Suprapubic skin (tissue), 4 donors: ENCODE measurements at places on chromosomes 7 and 10. TPM values are rescaled to one million over a fixed set of nuclear protein-coding genes. Genes with fewer than 3 reads are reported as not detected.

GRCh38 chr10:42933448-42934340, 143.2 kb upstream of the RET start:
- peak; percentile 53 for DNase-seq

DNA sequence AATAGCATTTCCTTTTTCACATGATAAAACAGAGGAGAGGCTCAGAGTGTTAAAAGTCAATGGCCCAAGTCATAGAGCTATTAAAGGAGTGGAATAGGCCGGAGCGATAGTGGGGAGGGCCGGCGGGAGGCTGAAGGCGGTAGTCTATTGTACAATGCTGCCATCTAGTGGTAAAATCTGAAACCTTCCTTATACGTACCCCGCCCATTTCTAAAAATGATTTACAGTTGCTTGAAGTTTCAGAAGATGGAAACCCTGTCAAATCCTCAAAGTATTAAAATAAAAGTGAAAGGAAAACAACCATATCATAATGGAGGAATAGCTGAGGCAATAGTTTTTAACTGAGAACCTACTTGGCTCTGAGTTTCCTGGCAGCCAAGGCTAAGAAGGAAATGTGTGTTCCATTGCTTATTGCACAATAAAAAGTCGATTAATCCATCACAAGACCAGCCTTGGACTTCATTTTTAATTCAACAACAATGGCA, 209.1 kb downstream of the CCSER2 start:
- no peak for DNase-seq

DNA sequence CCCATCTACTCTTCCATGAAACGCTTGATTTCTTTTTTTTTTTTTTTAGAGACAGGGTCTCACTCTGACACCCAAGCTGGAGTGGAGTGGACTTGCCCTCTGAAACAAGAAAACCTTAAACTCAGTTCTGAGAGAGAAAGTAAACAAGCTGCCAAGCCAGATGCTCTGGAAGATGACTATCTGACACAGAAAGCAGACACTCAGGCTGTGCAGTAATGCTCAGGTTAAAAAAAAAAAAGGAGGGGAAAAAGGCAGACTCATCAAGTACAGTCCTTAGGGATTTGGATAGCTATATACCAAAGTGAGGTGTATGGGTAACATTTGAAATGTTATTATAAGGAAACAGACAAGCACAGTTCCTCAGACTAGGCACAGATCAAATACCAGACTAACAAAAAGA, 80.5 kb downstream of the IDE start:
- no peak for DNase-seq

DNA sequence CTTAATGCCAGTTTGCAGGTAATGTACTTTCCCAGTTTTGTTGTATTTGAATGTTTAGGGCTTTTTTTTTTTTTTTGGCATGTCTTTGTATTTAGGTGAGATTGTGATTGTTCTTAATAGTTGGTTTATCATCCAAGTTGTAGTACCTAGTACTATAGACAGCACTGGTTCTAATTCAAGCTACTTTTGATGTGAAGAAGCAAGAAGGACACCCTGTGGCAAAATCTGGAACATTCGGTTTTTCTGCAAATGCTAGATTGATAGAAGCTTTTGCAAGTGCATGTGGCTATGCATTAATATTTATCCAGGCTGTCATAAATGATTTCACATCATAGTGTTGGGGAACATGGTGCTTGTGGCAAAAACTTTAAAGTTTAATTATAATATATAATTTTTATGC, 248.9 kb downstream of the FOXP2 start:
- no peak for DNase-seq

- no peak for DNase-seq
These were observed 13.8 kb downstream of the SUFU start for GRCh38 chr10:102517553-102517952.

- DNase-seq = no peak
These were observed 251.0 kb downstream of the DYNC1I1 start for GRCh38 chr7:96023387-96023786.

DNA sequence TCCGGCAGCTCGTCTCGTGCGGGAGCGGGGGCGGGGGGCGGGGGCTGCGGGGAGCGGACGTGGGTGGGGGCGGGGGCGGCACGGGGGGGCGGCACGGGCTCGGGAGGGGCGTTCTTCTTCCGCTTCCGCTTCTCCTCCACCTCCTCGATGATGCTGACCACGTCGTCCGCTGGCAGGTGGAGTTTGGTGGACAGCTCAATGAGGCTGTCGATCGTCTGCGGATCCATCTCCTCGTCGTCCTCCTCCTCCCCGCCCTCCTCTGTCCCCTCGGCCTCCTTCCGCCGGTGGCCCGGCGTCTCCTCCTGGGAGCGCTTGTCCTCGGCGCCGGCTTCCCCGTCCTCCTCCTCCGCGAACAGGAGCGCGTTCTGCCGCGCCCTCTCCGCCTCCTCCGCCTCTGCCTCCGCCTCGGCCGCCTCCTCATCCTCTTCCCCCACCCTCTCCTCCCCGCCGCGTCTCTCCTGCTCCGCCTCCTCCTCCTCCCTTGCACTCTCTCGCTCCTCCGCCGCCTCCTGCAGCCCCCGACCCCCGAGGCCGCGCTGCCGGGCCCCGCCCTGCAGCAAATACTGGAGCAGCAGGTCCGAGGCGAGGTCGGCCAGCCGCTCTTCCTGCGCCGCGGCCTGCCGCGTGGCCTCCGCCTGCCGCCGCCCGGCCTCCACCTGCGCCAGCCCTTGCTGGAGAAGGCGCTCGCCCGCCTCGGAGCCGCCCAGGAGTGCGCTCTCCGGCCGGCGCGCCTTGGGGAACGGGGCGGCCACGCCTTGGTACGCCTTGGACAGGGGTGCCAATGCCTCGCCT, 1.9 kb downstream of the VGF start:
- DNase-seq = no peak

- DNase-seq = no peak
These were observed 77.3 kb upstream of the GRID1 start for GRCh38 chr10:86443936-86444335.

DNA sequence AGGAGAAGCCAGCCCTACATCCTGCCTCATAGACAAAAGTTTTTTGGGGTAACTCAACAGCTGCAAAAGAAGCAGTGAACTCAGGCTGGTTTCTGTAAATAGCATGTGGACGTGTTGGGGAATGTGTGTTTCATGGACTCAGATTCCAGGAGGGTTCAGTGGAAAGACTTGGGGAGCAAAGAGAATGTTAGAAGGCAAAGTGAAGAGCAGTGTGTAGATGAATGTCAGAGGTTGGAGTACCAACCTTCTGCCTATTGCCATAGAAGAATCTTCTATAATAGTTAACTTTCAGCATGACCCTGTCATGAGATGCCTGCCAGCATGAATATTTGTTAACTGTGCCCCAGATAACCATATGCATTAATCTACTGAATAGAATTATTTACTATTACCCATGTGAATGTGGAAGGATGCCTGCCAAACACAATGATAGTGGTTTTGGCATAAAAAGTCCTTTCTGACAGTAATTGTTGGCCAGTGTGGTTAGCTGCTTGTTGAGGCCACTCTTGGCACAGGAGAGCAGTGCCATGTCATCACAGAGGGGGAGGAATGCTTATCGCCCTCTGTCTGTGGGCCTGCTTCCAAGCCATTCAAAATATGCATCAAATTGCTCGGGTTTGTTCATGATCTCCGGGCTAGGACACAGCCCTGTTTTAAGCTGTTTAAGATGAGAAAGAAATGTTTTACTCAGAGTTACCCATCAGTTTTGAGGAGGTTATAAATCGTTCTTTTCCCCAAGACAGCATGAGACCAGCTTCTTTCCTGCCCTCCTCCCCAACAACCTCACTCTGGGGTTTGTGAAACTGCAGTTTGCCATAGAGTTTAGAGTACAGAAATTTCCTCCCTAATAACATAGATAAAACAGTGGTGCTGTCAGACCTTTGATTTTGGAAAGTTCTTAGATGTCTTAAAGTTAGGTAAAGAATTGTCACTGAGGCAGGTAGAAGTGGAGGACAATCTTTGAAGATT, 165.3 kb downstream of the WNT2 start:
- no peak for DNase-seq

DNA sequence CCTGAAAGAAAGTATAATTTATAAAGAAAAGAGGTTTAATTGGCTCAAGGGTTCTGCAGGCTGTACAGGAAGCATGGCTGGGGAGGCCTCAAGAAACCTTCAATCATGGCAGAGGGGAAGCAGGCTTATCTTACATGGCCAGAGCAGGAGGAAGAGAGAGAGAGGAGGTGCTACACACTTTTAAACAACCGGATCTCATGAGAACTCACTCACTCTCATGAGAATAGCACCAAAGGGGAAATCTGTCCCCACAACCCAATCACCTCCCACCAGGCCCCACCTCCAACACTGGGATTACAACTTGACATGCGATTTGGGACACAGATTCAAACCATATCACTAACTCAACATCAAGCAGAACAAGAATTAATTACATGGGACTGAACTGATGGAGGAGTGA, 6.9 kb upstream of the ZNF485 start:
- no peak for DNase-seq

- DNase-seq = no peak
These were observed 17.8 kb downstream of the PRSS2 start for GRCh38 chr7:142788303-142789289.

GRCh38 chr10:71547312-71547711, 150.6 kb downstream of the CDH23 start:
- no peak for DNase-seq

GRCh38 chr7:27547401-27547800, 115.3 kb downstream of the HIBADH start:
- no peak for DNase-seq

DNA sequence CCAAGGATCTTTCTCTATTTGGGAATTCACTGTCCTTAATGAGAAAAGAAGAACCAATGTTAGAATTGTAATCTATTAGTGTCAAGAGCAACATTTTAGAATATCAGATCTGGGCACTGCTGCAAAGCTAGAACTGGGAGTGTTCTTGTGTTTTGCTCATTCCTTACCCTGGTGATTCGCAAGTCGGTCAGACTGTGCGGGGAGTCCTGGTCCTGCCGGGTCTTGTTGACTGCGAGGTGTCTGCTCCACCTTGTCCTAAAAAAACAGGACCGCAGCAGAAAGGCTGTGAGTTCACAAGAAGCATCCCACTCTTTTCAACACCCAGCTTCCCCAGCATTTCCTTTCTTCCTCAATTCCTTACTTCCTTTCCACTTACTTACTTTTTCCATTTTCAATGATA, 79.0 kb downstream of the GRB10 start:
- DNase-seq = no peak

DNA sequence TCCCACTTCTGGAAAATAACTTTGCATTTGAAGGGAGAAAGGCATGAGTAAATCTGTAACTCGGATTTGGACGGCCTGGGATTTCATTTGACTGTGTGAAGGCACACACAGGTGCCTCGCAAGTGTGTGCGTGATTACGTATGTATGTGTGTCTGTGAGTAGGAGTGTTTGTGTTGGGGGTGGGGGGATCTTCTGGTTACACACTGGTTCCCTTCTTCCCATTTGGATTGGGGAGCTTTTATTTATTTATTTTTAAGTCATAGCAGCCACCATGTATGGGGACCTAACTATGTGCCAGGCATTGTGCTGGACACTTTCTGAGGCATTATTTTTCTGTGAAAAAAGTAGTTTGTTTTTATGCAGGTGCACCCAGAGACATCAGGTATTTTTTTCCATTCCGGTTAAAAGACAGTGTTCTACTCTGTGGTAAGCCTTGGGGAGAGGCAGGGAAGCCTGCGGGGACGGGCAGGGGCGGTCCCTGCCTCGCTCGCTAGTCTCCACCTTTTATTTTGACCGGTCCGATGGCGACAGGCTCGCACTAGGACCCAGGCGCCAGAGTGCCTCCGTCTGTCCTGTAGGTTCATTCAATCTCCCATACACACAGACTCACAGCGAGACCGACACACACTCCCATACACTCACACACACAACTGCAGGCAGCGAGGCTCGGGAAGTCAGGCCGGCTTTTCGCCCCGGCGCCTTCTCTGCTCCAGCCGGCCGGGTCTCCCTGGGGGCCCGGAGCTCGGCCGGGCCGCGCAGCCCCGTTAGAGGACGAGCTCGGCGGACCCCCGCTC, at the start of gene MXI1:
Gene MXI1 (plus strand): TSS at position 595 of the 794 bp plus-strand sequence. CDS start 204 bp downstream, outside the sequence.
- DNase-seq = peak; percentile 83

GRCh38 chr7:117737926-117738325, 135.3 kb downstream of the CTTNBP2 start:
- no peak for DNase-seq

DNA sequence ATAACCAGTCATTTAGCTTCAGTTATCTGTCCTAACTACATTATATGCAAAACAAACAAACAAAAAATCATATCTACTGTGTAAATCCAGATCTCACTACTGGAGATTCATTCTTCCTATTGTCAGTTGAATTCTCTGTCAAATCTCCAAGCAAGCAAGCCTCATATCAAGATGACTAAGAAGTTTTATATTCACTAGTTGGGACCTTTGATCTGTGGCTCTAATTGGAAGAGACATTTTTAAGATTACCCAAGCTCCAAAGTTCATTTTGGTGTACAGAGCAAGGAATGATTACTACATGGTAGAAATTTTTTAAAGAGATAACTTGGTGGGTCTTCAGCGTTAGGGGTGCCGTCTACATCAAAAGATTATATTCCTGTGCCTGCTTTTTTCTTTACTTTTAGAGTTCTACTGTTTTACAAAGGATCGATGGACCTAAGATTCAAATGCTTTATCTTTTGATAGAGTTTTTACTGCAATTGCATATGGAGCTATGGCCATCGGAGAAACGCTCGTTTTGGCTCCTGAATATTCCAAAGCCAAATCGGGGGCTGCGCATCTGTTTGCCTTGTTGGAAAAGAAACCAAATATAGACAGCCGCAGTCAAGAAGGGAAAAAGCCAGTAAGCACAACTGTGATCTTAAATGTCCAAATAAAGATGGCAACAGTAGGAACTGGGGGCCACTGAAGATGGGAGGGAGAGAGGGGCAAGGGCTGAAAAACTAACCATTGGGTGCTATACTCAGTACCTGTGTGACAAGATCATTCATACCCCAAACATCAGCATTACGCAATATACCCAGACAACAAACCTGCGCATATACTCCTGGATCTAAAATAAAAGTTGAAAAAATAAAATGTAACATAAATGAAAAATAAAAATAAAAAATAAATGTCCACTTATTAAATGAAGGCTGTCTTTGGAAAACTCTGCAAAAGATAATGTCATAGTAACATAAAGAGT, 47.9 kb downstream of the SP8 start:
- DNase-seq = no peak

The TEX36 gene
- not detected for total RNA-seq

The RPEL1 gene
- not detected for total RNA-seq

The PGAM2 gene
- total RNA-seq = not detected

The CTAGE6 gene
- not detected for total RNA-seq

The LRRC61 gene
- 7.9 TPM for total RNA-seq

The STMP1 gene
- 15.7 TPM for total RNA-seq

The FGFBP3 gene
- 1.0 TPM for total RNA-seq

The LIPK gene
- 23.4 TPM for total RNA-seq

The DRGX gene
- not detected for total RNA-seq

The MYO3A gene
- total RNA-seq = 5.2 TPM

The GNGT1 gene
- total RNA-seq = not detected

The SFXN2 gene
- total RNA-seq = 4.2 TPM

The EBLN1 gene
- not detected for total RNA-seq

The GFRA1 gene
- 21.2 TPM for total RNA-seq

The CLEC5A gene
- total RNA-seq = 4.3 TPM

The RAB19 gene
- total RNA-seq = not detected

The GNAT3 gene
- not detected for total RNA-seq

The ZNF107 gene
- 22.8 TPM for total RNA-seq

The HOXA4 gene
- total RNA-seq = 4.7 TPM

The LIPN gene
- total RNA-seq = 34.3 TPM

The PRKAR2B gene
- total RNA-seq = 4.5 TPM

The PHYHIPL gene
- total RNA-seq = 0.21 TPM
